ENCODE measurements at places on chromosomes 12 and 14.

DNA sequence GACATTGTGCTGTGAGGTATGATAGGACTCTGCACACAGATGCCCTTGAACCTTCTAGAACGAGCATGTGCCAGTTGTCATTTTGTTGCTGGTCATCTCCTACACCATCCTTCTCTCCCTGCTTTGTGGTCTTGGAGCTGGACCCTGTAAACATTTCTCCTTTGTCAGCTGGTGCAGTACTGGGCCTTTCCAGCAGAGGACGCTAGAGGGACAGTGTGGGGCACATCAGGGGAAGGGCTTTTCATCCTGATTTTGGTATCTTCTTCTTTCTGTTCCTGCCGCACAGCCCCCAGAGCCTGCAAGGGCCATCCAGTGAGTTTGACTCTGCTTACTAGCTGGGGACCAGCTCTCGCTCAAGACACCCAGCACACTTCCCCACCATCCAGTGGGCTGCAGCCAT is 484.6 kb downstream of the AACS start:
- DNase-seq = no peak

- peak; percentile 87 for DNase-seq
Measured at GRCh38 chr14:35384455-35385041, 20.0 kb downstream of the NFKBIA start.

DNA sequence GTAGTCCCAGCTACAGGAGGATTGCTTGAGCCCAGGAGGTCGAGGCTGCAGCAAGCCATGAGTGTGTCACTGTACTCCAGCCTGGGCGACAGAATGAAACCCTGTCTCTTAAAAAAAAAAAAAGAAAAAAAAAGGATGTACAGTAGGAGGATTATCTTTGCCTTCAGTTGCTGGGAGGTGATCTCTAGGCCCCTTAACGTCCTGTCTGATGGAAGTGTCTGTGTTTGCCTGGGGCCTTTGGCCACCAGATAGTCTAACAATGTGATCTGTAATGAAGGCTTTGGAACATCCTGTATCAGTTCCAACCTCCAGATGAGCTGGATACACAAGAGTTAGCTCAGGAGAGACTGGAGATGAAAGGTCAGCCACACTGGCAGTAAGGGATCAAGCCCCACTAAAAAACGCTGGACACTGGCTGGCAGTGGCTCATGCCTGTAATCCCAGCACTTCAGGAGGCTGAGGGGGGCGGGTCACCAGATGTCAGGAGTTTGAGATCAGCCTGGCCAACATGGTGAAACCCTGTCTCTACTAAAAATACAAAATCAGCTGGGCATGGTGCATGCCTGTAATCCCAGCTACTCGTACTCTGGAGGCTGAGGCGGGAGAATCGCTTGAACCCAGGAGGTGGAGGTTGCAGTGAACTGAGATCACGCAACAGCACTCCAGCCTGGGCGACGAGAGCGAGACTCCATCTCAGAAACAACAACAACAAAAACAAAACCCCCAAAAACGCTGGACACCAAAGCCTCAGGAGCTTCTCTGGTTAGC is 19.0 kb upstream of the HNF1A start:
- no peak for DNase-seq

GRCh38 chr12:71578694-71579258 is 84.9 kb downstream of the ZFC3H1 start:
- DNase-seq = no peak

DNA sequence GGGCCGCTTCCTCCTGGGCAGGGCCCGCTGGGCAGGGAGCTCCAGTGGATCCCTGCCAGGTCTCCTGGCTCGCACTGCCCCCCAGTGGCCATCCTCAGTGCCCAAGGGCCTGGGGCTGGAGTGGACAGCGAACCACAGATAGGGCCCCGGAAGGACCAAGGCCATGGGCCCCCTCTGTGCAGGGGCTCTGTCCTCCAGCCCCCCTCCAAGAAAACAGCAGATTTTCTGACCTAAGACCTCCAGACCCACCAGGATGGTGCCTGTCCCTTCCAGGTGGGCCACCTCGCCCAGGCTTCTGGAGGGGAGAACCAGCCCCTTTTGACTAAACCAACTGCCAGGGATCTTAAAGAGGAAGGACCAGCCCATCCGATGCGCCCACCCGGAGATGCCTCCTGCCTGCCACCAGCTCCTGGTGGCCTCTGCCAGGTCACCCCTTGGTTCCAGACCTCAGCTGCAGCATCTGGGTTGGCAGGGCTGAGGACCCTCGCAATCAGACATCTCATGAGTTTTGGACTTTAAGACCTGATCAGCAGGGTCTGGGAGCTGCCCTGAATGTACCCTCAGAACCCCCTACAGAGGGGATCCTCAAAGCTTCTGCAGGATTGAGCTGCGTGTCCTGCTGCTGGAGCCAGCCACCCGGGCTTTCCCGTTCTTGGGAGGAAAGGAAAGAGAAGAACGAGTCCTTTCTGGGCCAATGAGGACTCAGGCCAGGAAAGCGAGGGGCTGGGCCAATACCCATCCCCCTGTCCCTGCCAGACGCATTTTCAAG is 325.8 kb upstream of the DIO3 start:
- DNase-seq = peak; percentile 49

- peak; percentile 6 for DNase-seq
Measured at GRCh38 chr14:59863806-59864525, 6.6 kb downstream of the RTN1 start.

- peak; percentile 76 for DNase-seq
Measured at GRCh38 chr12:57243521-57244311, 7.3 kb downstream of the STAC3 start.

DNA sequence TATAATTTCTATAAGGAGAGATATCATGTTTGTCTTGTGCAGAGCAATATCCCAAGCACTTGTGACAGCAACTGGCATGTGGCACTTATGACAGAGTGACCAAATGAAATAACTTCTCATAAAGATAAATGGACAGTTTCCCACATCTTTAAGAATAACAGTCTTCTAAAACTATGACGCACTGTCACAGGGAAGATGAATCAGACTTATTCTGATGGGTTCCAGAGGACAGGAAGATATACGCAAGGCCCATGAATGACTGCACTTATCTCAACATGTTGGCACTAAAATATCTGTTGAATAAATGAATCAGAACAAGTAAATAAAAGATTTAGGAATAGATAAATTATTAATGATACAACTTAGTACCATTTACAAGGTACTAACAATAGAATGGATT is 465.8 kb upstream of the SYT1 start:
- peak; percentile 10 for DNase-seq

GRCh38 chr14:74840603-74841030 is 35.3 kb downstream of the PROX2 start:
- DNase-seq = no peak

GRCh38 chr12:75592086-75592485 is 80.7 kb upstream of the KRR1 start:
- DNase-seq = no peak

- DNase-seq = peak; percentile 52
Measured at GRCh38 chr12:32533971-32534590, 134.7 kb downstream of the FGD4 start.

DNA sequence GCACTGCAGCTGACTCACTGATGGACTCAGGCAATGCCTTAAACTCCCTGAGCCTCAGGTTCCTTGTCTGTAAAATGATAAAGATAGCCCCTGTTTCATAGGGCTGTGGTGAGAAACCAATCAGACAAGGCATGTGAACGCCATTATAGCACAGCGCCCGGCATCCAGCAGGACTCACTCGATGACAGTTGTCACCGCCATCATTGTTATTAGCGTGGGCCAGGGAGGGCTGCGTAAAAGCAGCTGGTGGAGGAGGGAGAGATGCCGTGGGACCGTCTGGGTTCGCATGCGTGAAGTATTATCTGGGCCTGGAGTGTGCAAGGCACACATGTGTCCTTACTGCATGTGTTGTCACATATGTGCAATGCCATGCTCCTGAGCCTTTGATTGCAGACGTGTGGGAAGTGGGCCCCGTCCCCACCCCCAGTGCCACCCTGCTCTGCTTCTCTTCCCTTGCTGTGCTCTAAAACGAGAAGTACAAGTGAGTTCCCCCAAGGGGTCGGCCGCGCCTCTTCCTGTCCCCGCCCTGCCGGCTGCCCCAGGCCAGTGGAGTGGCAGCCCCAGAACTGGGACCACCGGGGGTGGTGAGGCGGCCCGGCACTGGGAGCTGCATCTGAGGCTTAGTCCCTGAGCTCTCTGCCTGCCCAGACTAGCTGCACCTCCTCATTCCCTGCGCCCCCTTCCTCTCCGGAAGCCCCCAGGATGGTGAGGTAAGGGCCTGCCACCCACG is at the start of gene PTPN6:
TSS of gene PTPN6 (plus strand) at position 546 of the 730 bp plus-strand sequence. CDS start at position 703, 157 bp downstream.
- DNase-seq = no peak

DNA sequence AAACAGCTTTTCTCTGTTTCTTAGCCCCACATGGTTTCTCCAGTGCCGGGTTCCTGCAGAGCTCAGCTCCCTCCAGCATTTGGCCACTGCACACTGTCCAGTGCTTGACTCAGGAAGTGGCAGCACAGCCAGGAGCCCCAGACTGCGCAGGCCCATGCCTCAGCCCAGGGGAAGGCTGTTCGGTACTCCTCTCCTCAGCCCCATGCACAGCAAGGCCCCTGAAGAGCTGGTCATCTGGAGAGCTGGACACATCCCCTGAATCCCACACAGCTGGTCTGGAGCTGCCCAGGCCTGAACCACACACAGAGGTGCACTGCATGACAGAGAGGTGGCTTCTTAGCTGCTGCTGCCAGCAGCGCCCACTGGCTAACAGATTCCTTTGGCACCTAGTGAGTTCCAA is 48.3 kb downstream of the STAB2 start:
- no peak for DNase-seq

Measured in HT1080 (cell line).